ENCODE measurements at places on chromosomes 7 and 10.

GRCh38 chr10:45249978-45250693, 65.3 kb downstream of the OR13A1 start:
- peak; percentile 61 for DNase-seq

DNA sequence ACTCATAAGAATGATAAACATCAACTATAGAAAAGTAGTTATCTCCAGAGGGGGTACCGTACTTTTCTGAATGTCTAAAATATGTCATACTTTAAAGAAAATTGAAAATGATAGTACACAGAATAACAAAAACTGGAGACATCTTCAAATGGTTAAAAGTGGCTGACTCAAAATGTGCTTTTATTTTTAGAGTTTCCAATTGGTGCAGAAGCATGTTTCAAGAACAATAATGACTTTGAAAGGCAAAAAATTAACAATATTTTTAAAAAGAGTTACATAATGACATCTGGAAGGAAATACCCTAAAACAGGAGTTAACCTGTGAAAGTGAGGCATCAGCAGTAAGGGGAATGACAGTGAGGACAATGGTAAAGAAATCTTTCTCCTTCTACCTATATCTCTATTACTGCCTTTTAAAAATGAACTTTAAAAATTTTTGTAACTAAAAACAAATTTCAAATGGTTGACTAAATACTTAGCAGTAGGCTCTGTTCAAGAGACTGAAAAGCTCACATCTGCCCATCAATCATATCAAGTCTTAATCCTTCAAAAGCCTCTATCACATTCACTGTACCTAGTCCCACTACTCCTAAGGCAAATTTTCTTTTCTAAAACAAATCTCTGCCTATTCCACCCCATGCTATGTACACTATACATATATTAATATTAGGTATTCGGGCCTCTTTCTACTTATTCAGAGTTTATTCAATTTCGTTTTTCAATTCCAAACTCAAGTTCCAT, 3.0 kb downstream of the ASZ1 start:
- no peak for DNase-seq

GRCh38 chr10:114239117-114239993, at the start of gene VWA2:
Gene VWA2 (plus strand): TSS chr10:114239254. CDS start chr10:114248714, 9,460 bp downstream.
- no peak for DNase-seq

DNA sequence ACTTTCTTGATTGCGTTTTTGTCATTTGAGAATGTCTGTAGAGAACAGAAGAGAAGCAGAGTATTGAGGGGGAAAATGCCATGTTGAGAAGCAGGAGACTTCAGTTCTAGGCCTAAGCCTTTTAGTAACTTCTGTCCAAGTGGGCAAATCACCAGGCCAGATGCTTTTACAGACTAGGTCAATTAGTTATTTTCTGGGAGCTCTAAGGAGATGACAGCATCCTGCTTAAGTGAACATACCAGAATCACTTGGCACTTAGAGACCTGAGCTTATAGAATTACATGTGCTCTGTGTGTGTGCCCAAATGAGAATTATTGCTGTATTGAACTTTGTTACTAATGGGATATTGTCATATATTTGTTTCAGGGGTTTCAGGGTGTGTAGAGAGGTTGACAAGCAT, 24.0 kb downstream of the AGK start:
- DNase-seq, result no peak

- DNase-seq, result no peak
Measured at GRCh38 chr7:149381245-149381644, 79.6 kb downstream of the ZNF777 start.

DNA sequence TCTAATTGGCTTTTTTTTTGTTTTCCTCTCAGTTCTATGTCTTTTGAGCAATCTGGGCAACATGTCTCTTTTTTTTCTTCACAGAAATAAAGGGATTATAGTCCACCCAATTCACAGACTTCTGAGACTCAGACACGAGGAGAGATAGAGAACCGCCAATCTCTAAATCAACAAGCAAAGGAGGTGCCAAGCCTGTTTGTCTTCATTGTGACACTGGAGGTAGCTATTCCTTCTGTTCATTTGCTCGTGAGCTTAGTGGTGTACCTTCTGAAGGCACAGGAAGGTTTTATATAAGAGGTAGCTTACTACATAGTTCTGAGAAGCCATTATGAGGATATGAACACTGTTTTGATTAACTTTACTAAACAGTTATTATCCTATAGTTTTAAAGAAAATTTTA, 6.1 kb downstream of the EPHB6 start:
- no peak for DNase-seq

- DNase-seq, result no peak
Measured at GRCh38 chr10:126283307-126283706, 105.0 kb downstream of the ADAM12 start.

GRCh38 chr7:137985897-137986251, 16.0 kb downstream of the CREB3L2 start:
- DNase-seq, result no peak

DNA sequence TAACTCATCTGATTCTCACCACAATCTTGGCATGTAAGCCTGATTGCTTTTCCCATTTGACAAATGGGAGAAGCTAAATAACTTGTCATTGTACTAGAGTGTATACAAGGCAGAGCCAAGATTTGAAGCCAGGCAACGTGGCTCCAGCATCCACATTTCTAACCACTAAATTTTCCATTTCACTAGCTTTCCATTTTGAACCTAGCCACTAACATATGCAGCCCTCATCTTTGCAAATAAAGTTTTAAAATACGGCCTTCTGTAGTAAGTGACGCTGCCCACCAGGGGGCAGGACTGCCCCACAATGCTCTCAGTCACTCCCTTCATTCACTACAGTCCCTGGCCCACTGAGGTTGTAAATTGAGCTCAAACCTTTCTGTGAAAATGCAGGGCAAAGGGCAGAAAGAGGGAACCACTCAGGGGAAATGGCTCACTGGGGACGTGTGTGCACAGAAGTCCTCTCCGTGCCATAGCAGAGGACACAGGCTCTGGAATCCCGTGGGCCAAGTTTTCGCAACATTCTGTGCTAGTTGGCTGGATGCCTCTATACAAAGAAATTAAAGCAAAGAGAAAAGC, 315.7 kb downstream of the TNS3 start:
- peak; percentile 13 for DNase-seq

- no peak for DNase-seq
Measured at GRCh38 chr10:78913219-78914059, 155.3 kb upstream of the ZMIZ1 start.

- no peak for DNase-seq
Measured at GRCh38 chr7:93578762-93579161, 4.2 kb upstream of the CALCR start.

GRCh38 chr10:19931894-19932590, 115.8 kb downstream of the PLXDC2 start:
- no peak for DNase-seq

DNA sequence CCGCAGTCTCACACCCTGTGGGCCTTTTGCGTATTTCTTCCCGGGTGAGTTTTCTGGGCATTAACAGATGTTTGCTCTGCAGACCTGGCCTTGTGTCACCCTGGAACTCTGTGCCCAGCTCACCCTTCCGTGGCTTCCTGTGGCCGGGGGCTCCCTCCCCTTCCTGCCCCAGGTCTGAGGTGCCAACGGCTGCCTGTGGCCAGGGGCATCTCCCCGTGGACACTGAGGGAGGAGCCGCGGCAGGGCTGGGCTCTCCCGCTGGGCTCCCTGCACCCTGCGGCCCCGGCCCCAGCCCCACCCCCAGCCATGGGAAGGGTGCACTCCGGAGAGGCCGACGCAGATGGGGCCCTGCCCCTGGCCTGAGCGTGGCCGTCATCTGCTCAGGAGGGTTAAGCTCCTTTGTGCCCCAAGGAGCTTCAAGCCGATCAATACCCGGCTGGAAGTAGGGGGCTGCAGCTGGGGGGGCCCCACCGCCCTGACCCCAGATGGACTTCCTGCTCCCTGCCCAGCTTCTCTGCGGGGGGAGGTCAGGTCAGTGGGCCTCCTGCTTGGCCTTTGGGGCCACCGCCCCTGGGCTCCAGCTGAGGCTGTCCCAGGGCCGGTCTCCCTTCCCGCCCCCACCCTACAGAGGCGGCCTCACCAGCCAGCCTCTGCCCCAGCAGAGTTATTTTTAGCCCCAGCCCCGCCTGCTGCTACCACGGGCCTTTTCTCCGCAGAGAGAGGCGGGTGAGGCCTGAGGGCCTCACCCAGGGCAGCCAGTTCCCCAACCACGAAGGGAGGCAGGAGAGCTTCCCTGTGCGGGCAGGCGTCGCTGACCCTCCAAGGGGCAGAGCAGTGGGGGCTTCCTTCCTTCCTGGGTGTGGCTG, 24.2 kb downstream of the PWWP2B start:
- no peak for DNase-seq

DNA sequence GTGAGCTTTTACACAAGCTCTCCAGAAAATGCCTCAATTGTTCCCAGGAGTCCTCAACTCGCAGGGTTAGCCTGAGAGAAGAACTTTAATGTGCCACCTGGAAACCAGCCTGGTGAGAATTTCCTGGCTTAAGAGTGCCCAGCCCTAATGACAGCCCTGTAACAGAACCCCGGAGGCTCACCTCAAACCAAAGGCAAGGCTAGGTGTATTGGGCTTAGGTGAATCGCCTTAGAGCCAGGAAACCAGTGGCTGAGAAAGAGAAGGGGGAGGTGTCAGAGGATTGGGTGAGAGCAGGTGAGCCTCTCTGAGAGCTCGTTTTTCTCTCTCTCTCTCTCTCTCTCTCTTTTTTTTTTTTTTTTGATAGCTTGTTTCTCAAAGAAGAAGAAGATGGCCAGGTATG, 7.3 kb downstream of the OCM2 start:
- no peak for DNase-seq

DNA sequence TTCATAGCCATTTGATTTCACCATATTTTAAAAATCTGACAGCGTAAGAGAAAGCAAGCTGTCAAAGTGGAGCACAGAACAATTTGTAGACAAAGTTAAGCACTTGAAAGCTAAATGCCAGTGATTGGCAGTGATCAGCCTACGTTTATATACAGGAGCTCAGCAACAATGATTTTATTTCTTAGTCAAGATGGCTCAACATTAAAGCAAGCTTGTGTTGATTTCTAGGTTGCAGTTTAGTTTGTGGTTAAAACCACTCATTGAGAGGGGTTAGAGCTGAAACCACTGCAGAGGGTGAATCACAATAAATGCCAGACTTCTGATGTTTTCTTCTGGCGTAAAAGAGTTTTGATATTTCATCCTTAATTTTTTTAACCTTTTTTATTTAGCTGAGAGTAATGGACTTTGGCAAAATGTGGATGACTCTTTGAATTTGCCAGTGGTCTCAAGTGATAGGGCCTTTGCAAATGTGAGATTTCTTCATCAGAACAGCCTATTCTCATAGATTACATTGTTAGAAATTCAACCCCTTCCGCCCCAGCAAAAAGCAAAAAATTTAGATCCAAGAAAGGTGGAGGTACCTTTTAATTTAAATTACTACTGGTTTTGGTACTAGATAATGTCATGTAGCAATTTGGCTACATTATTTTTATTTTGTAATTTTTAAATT, 73.8 kb downstream of the SHOC2 start:
- no peak for DNase-seq

DNA sequence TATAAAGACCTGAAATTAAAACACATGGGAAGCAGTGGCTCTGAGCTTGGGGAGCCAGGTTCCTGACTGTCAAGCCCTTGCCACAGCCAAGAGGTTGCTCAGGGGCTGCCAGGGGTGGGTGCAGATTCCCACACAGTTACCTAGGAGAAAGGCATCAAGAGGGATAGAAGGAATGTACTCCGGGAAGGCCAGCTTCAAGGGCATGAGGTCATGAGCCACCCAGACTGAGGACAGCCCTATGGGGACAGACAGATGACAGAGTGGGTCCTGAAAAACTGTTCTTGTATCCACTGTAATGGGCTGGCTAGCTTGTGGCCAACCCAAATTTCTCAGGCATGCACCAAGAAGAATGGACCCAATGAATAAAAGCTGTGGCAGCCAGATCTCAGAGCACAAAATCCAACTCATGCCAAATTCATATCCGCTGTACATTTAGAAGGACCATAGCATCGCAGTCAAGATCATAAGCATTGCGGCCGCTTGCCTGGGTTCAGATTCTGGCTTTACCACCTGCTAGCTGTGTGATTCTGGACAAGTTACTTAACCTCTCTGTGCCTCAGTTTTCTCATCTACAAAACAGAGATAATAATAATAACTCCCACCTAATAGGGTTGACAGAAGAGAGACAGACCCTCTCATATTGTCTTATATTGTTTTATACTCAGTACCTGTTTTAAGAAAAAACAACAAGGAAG, 44.9 kb upstream of the KCNMA1 start:
- no peak for DNase-seq

- peak; percentile 24 for DNase-seq
Measured at GRCh38 chr7:50397320-50397970, 52.7 kb downstream of the FIGNL1 start.

DNA sequence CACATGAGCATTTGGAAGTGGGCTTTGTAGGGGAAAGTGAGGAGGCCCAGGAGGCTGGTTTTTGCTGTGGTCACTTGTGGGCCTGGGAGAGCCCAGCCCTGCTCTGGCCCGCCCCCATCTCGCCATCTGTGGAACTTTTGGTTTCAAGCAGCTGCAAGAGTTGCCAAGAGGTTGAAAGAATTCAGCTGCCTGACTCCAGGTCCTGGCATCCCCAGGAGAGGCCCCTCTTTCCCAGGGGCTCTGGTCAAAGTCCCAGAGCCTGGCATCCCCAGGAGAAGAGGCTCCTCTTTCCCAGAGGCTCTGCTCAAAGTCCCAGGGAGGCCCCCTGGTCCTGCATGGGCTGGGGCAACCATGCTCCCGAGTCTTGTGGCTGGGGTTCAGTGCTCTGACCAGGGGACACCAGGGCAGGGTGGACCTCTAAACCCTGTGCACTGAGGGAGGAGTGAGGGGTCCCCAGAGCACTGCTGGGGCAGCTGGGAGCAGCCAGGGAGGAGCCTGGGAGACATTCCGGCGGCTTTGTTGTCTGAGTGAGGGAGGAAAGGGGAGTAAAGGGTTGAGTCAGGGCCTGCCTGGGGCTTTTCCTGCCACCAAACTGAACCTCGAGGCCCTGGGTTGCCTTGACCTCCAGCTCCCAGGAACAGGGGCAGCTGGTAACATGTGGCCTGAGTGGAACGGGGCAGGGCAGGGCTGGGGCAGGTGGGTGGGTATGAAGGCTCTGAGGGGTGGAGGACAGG, 27.7 kb upstream of the CSGALNACT2 start:
- DNase-seq, result no peak

DNA sequence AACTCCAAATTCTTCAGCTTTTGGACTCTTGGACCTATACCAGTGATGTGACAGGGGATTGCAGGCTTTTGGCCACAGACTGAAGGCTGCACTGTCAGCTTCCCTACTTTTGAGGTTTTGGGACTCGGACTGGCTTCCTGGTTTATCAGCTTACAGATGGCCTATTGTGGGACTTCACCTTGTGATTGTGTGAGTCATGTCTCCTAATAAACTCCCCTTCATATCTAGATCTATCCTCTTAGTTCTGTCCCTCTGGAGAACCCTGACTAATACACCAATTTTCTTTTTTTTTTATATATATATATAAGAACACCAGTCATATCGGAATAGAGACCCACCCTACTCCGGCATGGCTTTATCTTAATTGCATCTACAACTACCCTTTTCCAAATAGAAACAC, 166.8 kb downstream of the ETV1 start:
- no peak for DNase-seq
